ENCODE measurements at places on chromosomes 1 and 21.

- DNase-seq: no peak
Measured at GRCh38 chr1:207298636-207299398, 22.7 kb upstream of the CD55 start.

DNA sequence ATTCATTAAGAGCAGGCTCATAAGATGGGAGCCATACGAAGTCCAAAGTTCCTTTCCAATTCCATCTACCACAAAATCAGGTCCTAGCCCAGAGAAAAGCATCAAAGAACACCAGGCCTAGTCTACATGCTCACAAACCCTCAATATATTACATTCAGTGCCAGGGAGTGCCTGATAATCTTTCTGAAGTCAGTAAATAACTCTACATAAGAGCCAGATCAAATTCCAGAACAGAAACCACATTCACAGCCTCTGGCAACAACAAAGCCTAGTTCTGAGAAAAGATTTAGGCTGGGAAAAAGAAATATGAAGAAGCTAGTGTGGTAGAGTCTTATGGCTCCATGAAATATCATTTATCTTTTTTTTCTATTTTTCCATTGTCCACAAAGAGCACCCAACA is 40.5 kb upstream of the RBBP5 start:
- no peak for DNase-seq

GRCh38 chr21:43294194-43294902 is 125.5 kb downstream of the CRYAA start:
- DNase-seq: no peak

DNA sequence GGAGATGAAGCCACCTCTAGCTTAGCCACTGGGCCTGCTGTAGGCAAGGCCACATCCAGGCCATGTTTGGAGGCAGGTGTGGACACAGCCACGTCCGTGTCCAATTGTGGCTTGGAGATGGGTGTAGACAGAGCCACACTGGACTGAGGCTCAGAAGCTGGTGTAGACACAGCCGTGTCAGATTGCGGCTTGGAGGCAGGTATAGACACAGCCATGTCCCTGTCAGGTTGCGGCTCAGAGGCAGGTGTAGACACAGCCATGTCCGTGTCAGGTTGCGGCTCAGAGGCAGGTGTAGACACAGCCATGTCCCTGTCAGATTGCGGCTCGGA is 2.2 kb downstream of the PERM1 start:
- DNase-seq: no peak

GRCh38 chr1:169495916-169496315 is 10.2 kb upstream of the SLC19A2 start:
- DNase-seq: no peak

DNA sequence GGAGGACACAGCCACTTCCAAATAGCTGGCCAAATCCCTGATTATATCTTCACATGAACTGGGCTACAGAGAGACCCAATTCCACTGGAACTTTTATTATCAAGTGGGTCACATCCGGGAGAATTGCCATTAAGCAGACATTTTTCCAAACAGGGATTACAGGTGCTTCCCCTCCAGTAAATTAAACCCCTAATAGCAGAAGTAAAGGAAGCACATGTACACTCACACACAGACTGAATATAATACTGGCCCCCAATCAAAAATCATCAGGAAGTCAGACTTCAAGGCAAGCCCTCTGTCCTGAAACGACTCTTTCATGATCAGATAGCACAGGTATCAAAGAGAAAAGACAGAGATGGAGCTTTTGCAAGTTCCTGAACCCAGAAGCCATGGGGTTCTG is 118.6 kb upstream of the PPP2R5A start:
- DNase-seq: no peak

DNA sequence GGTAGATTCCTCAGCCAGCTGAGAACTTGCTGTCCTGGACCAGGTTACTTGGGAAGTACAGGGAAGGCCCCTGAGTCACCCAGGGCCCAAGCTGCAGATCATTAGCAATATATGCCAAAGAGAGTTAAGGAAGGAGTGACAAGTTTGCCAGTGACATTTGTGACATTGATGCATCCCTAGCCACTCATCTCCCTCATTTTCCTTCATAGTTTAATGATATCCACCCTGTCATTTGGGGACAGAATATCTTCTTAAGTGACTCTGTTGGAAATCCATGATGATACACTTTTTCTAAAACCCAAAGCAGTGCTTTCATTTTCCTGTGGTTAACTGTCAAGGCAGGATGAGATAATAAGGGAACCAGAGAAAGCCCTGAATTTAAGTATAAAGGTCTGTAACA is 3.2 kb downstream of the TNN start:
- DNase-seq: no peak

DNA sequence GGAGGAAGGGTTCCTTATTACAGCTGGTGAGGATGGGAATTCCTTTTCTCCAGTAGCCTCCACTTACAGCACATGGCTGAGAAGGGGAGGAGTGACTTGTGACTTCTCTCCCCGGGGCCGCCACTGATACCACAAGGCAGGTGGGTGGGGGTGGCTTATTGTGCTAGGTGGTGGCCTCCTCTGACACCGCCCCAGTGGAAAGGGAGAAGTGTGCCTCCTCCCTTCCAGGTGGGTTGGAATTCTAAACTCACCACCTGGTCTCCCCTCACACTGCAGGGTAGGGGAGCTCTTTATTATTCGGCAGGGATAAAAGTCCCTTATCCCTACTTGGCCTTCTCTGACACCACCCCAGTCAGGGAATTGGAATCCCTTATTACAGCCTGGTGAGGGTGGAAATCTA is 89.5 kb downstream of the CCDC30 start:
- no peak for DNase-seq

DNA sequence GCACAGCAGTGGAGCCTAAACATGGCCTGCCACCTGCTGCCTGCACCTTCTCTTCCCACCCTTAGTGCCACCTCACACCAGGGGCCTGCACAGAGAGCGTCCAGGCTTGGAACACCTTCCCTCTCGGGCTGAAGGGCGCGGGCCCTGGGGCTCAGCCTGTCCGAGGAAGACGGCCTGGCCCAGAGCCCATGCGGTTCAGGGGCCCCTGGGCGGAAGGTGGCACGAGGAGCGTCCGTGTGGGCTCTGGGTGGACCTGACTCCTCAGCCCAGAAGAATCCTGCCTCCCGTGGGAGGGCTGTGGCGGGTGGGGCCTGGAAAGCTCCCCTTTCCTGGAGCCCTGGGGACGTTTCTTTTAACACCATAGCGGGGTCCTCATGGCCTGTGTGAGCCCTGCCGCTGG is 19.4 kb downstream of the DFFB start:
- no peak for DNase-seq
